ENCODE measurements at places on chromosomes 1 and 21.

DNA sequence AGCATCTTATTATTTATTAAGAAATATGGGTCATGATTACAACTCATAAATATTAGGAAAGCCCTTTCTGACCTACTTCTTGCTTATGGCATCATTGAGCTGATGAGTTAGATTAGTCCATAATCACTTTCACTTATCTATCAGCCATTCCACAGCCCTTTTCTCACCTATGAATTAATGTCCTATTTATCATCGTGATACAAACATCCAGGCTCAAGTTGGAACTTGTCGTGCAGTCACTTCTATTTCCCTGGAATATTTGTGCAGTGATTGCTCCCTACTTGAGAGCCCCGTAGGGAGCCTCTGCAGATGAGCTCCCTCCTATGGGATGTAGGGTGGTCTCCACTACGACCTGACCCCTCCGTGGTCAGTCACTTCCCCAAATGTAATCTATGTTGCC is 8.1 kb upstream of the F3 start:
- no peak for DNase-seq

GRCh38 chr1:188065917-188066316 is 1237.2 kb downstream of the PLA2G4A start:
- DNase-seq: no peak

- DNase-seq: no peak
Observed at GRCh38 chr1:17676387-17677060, 78.6 kb upstream of the ACTL8 start.

DNA sequence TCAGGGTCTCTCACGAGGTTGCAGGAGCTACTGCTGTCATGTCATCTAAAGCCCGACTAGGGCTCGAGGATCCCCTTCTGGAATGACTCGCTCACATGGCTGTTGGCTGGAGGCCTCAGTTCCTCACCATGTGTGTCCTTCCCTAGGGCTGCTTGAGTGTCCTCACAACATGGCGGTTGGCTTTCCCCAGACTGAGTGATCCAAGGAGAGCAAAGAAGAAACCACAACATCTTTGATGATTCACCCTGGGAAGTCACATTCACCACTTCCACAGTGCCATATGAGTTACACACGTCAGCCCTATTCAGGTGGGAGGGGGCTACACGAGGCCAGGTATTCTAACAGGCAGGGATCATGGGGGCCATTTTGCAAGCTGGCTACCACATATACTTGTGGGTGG is 64.9 kb downstream of the FHAD1 start:
- no peak for DNase-seq

DNA sequence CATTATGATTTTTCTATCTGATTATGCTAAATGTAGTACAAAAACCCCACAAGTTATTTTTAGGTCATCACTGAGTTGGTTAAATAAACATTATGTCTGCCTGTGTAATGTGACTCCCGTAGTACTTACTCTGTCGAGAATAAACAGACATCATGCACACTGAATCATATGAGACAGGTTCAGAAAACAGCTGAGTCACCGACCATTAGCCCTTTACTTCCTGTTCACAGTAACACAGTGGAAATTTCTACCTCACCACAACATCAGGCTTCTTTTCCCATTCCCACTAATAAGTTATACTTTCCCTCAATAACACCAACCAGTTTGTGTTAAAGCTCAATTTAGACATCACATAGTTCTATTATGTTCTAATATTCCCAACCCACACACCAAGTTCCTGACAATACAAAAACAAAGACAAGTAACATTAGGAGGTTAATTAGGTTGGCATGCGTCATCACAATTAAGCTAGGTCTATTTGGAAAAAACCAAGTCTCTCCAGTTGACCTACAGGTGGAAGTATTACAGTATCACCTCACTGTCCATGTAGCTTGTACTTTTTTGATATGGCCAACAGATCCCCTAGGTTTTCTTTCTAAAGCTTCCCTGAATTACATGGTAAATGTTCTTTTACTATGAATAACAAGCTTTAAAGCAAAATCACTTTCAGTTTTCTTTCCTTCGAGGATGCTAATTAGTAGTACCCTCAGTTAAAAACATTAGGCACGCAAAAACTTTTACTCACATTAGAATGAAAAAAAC is 154.2 kb downstream of the EIF4G3 start:
- DNase-seq: peak; percentile 81
